ENCODE measurements at places on chromosomes 4 and X.

DNA sequence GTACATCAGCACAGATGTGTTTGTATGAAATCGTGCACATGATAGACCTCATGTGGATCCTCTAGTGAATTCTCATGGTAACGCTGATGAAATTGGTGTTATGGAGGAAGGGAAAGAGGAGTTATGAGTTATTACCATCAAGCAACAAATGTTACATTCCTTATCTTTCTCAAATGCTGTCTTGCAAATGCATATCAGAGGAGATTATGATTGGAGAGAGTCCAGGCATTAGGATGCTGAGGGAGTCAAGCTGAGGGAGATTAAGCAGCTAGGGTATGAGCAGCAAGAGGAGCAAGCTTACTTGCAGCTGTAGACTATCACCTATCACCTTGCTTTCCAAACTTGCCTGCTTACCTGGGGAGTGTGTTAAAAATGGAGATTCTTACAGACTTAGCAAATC lies 36.8 kb upstream of the SFRP2 start:
- H3K4me1 ChIP-seq = no peaks in the 10 kb centered on the region
- H3K36me3 ChIP-seq = no peaks in the 10 kb centered on the region
- peaks cover 27% of the 10 kb centered on the region for H3K27me3 ChIP-seq
- no peak overlapping the region for H3K27ac ChIP-seq

DNA sequence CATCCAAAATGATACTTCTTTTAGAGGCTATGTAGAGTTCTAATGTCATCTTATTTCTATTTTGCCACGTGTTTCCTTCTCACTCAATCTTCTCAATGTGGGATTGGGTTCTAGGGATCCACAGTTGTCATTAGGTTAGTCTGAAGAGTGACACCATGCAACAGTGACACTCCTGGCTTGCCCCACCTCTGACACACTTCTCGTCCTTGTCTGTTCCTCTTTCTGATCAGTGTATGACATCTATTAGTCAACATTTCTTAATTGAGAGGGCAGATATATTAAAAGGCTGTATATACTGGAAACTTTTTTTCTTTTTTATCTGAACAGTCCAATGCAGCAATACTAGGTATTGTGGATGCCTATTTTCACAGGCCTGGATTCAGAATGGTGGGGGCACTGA lies 67.6 kb upstream of the GYPA start:
- no peak overlapping the region for H3K4me3 ChIP-seq
- DNase-seq = no peak
- H3K27ac ChIP-seq = no peak overlapping the region
- no peaks in the 10 kb centered on the region for H3K27me3 ChIP-seq

- H3K27ac ChIP-seq = no peak overlapping the region
- peak overlapping the region; percentile 47 for H3K4me3 ChIP-seq
- DNase-seq = peak; percentile 85
- peaks cover 12% of the 10 kb centered on the region for H3K27me3 ChIP-seq
Observed at GRCh38 chrX:10014462-10015354, 47.5 kb downstream of the CLDN34 start.

GRCh38 chr4:150583287-150584110 lies 1.5 kb downstream of the MAB21L2 start:
- no peak overlapping the region for H3K27ac ChIP-seq
- H3K4me1 ChIP-seq = no peaks in the 10 kb centered on the region
- H3K36me3 ChIP-seq = peaks cover 8% of the 10 kb centered on the region
- no peak overlapping the region for H3K4me3 ChIP-seq

- no peak overlapping the region for H3K4me3 ChIP-seq
- H3K36me3 ChIP-seq = no peaks in the 10 kb centered on the region
- no peaks in the 10 kb centered on the region for H3K4me1 ChIP-seq
- no peak for DNase-seq
- no peak overlapping the region for H3K27ac ChIP-seq
- H3K27me3 ChIP-seq = no peaks in the 10 kb centered on the region
Observed at GRCh38 chr4:15293711-15294110, 134.1 kb upstream of the C1QTNF7 start.

DNA sequence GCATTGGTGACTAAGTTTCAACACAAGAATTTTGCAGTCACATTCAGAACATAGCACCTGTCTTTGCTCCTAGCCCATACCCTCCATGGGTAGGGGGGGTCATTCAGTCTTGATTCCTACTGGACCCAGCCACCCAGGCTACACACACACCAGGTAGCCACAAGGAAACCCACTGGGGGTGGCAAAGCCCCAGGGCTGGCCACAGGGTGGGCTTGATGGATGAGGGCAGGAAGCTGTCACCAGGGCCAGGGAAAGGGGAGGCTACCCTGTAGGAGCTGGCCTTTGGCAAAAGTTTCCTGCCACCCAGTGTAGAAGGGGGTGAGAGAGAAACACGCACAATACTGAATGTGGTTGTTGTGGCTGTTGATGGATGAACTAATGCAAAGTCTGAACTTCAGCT lies 74.5 kb upstream of the NKX1-1 start:
- H3K27me3 ChIP-seq = peaks cover 30% of the 10 kb centered on the region
- peaks cover 15% of the 10 kb centered on the region for H3K36me3 ChIP-seq

DNA sequence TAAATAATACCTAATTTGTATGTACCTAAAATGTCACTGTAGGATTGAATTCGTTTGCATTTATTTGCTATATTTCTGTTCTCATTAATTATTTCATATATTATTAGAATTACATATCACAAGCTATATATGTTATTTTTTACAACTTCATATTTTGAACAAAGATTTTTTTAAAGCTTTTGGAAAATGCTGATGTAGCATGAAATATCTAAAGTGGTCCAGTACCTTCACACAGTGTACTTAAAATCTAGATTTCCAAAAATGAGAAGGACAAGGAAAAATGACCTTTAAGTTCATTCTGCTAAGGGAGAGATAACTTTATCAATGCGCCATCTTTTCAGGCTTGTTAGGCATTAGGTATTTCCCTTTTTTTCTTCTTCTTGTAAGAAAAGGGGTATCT lies 71.8 kb downstream of the LARP7 start:
- peaks cover 31% of the 10 kb centered on the region for H3K27me3 ChIP-seq
- H3K4me1 ChIP-seq = peaks cover 20% of the 10 kb centered on the region
- H3K36me3 ChIP-seq = peaks cover 7% of the 10 kb centered on the region
- H3K4me3 ChIP-seq = no peak overlapping the region

GRCh38 chr4:106585915-106586349 lies 217.4 kb upstream of the GIMD1 start:
- no peak for DNase-seq
- H3K4me3 ChIP-seq = no peak overlapping the region
- H3K27me3 ChIP-seq = no peaks in the 10 kb centered on the region
- peaks cover 4% of the 10 kb centered on the region for H3K36me3 ChIP-seq
- no peak overlapping the region for H3K27ac ChIP-seq

Measured in natural killer cell treated with Interleukin-12 subunit alpha and Interleukin-12 subunit beta and Interleukin-15 and Interleukin-18, amount 100 ng/mL, for 72 hours (primary cell).